ENCODE measurements at places on chromosomes 4 and X.

GRCh38 chr4:3241898-3242524 lies 6.9 kb upstream of the MSANTD1 start:
- no peak for DNase-seq

GRCh38 chr4:16271411-16271810 lies 45.1 kb upstream of the TAPT1 start:
- no peak for DNase-seq

DNA sequence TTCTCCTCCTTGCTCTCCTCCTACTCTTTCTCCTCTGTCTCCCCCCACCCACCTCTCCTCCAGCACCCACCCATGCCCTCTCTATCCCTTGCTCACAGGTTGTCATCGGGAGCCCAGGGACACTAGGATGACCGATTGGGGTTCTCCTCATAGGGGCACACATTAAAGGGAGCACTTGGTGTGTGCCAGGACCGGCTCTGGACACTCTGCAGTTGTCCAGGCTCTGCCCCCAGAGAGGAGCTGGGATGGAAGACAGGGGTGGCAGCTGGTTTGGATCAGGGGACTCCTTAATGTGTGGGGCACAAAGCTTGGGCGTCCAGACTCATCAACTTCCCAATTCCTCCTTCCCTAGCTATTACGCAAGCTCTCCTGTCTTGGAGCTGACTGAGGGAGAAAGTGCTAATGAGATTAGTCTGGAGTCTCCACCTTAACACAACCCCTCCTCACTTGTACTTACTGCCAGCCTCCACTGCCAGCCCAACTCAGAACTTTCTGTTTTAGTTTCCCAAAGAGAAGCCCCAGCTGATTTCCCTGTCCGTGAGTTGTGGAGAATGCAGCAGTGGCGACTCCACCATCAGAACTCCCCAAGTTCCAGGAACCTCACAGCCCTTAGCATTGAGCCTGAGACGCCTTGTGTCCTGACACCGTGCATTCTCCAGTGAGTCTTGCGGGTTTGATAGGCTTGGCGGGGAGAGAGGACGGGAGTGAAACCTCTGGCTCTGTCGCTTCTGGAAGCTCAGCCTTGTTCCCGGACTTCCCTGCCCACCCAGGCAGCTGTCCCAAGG lies 52.2 kb downstream of the CXorf49B start:
- DNase-seq: no peak

DNA sequence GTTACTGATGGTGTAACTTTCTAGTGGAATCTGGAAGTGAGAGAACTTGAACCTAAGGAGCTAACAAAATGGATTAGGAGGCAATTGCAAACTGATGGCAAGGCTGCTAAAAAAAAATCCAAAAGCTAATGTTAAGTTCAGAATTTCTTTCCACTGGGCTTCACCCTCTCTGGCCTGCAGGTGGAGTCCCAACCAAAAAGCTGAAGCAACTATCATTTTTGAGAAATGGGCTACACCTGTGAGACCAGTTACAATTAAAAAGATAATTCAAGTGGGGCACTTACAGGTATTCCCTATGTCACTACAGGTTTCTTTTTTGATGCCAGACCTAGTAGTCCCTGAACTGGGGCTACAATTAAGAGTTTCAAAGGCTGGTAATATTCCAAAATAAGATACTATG lies 142.1 kb upstream of the FTHL17 start:
- no peak for DNase-seq

DNA sequence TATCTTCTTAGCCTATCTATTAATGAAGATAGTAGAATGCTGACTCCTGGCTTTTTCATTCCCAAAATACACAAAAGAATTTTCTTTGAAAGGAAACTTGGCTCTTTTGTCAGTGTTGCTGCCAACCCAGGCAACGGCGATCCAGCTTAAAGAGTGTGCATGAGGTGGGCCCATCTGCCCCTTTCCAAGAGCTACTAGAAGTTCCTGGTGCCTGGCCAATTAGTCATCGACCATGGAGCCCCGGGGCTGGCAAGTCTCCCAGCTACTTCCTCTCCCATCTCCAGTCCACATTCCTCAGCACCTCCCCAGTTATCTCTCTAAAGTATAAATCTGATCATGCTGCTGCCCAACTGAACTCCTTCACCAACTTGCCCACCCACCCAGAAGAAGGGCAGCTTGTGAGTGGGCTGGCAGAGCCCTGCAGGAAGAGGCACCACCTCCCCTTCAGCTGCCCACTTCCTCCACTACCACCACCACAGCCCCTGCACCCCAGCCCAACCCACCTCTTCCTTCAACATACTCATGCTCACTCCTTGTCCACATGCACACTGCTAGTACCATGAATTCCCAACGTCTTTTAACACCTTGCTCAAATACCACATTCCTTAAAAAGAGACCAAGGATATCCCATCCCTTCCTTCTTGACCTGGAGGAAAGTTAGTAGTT lies 158.2 kb upstream of the MAP3K15 start:
- DNase-seq: no peak

- DNase-seq: no peak
These were observed 52.7 kb downstream of the TMEM164 start for GRCh38 chrX:110055616-110056015.

- no peak for DNase-seq
These were observed 8.7 kb downstream of the ANXA10 start for GRCh38 chr4:168101026-168101425.

DNA sequence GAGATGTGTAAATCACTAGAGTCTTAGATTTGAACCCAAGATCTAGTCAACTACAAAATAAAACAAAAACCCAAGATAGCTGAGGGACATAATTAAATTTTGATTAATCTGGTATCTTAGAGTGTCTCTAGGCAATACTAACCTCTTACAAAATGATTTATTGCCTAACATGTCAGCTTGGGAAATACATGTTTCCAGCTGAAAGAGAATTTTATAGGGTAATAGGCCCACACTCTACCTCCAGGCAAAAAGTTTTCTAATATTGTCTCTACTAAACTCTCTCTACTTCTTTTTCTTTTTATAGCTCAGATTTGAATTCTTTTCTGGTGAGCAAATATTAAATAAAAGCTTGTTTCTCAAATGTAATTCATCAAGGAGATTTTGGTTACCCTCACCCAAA lies 263.2 kb downstream of the IL15 start:
- DNase-seq: no peak

- no peak for DNase-seq
These were observed 69.9 kb downstream of the AMELX start for GRCh38 chrX:11363069-11363594.

GRCh38 chrX:31653422-31653821 lies 581.6 kb upstream of the FTHL17 start:
- no peak for DNase-seq

DNA sequence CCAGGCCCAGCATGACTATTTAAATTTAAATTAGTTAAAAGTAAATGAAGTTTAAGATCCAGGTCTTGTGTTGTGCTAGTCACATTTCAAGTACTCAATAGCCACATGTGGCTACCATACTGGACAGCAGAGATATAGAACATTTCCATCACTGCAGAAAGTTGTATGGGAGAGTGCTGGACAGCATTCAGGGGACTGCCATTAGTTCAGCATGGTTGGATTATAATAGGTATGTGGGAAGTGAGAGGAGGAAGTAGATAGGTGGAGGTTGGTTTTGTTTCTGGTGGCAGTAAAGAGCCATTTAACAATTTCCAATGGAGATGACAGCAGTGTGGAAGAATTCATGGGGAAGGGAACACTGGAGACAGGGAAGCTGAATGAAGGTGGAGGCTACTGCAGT lies 42.1 kb downstream of the ERVMER34-1 start:
- DNase-seq: no peak

GRCh38 chr4:138003248-138003647 lies 238.9 kb downstream of the SLC7A11 start:
- no peak for DNase-seq

- DNase-seq: no peak
These were observed 115.3 kb upstream of the TRPC5 start for GRCh38 chrX:112197840-112198239.

- no peak for DNase-seq
These were observed 9.7 kb upstream of the MAGEA4 start for GRCh38 chrX:151902813-151903591.

- DNase-seq: no peak
These were observed 77.1 kb downstream of the RBM47 start for GRCh38 chr4:40552536-40552935.

DNA sequence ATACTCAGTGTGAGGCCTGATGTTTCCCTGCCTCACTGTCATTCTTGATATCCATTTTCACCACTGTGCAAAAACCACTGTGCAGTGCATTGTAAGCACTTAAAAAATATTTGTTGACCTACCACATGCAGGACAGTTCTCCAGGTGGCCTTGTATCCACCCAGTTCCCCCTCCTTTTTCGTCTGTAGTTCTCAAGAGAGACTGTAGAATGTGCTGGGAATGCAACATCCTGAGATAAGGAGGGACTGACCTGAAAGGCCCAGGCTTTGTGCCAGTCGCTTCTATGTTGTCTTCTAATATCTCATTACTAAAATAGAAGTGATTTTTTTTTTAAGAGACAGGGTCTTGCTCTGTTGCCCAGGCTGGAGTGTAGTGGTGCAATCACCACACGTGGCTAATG lies 21.7 kb upstream of the PAQR3 start:
- no peak for DNase-seq

DNA sequence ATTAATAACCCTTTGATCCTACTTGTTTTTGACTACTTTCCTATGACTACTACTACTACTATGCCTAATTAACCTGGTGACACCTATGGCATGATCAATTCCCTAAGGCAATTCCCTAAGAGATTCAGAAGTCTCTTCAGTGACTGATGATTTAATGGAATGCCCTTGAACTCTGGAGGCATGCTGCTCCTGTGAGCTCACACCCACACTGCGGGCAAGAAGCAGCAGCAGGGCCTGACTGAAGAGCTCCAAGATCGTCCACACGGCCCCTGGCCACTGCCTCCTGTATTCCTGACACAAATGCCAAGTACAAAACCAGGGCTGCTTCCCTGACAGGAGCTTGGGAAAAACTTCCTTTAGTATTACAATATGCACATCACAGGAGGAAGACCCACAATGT lies 74.2 kb upstream of the STS start:
- no peak for DNase-seq

- DNase-seq: no peak
These were observed at the start of gene CLTRN for GRCh38 chrX:15664487-15665444. Gene CLTRN (minus strand): TSS chrX:15664805. CDS start chrX:15664775, 30 bp downstream.

DNA sequence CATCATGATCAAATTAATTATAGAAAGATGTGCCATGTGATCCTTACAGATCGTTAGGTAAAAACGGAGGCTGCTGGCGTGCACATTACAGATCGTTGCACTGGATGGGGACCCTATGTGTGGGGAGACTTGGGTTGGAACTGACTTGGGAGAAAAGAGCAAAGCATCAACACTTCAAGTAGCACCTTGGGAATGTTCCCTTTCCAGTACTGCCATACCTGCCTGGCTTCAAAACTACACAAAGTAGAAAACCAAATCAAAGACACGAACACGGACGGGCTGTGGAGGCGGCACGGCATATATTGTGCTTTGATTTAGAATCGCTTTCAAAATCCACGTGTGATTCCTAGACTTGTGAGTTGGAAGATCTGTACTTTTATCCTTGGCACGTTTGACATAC lies 898 bp downstream of the CMC4 start:
- DNase-seq: no peak

GRCh38 chr4:37451656-37452055 lies 207.1 kb downstream of the NWD2 start:
- no peak for DNase-seq

DNA sequence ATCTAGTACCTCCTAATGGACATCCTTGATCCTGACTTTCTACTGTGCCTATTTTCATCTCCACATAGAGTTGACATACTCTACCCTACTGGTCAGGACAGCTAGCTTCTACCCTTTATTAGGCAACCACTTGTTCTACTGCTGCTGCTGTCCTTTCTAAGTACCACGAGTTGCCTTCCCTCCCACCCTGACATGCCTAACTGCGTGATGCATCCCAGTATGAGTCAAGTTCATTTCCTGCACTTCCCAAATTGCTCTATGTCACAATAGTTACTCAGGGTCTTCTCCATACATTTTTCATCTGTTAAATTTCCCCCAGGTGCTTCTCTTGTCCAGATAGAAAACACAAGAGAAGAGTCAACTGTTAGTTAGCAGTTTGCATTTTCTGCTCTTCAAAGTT lies 133.4 kb downstream of the TBC1D19 start:
- DNase-seq: no peak

- no peak for DNase-seq
These were observed 2.2 kb downstream of the SOX3 start for GRCh38 chrX:140502491-140503237.

DNA sequence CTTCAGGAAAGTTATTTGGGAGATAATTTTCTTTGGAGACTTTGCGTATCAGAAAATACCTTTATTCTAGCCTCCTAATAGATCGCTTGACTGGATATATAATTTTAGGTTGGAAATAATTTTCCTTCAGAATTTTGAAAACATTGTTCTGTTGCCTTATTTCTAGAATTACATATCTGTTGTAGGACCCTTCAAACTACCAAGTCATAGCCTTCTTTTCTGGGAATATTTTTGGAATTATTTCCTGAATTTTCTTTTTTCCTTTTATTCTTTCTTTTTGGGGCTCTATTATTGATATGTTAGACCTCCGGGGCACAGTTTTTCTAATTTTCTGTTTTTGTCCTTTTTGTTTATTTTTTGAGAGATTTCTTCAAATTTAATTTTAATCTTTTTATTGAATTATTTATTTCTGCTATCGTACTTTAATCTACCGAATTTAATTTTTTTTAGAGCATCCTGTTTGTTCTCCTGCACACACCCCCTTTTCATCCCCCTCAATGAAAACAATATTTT lies 100.5 kb downstream of the KDM6A start:
- no peak for DNase-seq

DNA sequence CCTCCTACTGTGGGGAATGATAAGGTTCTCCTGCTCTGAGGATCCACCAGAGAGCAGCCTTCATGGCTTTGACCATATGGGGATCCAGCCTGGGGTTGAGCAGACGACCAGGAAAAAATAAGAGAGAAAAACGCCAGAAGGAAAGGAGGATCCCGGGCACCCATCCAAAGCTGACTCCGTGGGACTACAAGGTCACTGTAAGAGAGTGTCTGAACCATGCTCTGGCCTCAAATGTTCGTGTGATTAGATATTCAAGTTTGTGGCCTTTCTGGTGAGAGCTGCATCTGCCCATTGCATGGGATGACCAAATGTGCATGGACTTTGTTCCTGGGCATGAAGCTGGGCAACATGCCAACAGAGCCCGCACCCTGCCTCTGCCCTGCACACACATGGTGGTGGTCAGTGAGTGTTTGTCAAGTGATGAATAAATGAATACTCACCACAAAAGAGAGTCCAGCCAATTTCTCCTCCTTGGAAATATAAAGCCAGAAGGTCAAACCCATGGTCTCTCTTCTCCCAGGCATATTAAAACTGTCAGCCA lies 346.0 kb upstream of the GATB start:
- no peak for DNase-seq

DNA sequence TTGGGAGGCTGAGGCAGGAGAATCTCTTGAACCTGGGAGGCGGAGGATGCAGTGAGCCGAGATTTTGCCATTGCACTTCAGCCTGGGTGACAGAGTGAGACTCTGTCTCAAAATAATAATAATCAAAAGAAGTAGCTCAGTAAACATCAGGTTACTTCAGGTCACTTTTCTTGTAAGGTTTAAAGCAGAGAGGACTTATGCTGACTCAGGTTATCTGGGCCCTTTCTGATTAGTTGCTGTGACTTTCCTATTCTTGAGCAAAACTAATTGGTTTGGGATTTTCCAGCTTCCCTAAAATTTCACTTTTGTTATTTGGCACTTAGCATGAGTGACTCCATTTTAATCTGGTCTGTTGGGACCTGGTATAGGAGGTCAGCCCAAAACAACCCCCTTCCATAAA lies 812.9 kb downstream of the NLGN4X start:
- DNase-seq: no peak

Data from stimulated activated naive CD4-positive, alpha-beta T cell treated with Interleukin-2 at 50 U/mL for 16 hours (primary cell).